ENCODE measurements at places on chromosomes 12 and 14.

DNA sequence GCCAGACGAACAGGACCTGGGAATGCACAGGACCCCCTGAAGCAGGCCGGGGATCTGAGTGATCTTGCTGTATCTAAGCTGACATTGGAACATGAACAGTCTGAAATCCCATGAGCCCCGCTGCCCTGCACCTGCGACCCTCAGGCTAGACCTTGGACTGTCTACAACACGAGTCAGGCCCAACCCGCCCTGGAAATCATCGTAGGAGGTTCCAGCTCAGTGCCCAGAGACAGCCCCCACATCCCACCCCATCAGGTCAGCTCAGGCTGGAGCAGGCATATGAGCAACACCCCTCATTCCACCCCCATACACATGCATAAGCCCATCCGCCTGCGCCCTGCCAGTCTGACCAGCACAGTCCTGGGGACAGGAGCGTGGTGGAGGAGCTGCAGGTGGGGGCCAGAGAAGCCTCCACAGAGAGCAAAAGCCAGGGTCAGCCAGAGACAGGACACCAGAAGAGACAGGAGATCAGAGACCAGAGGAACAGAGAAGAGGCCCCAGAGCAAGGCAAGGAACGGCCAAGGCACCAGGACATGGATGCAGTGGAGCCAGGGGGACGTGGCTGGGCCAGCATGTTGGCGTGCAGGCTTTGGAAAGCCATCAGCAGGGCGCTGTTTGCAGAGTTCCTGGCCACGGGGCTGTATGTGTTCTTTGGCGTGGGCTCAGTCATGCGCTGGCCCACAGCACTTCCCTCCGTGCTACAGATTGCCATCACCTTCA is at the start of gene AQP6:
Gene AQP6 (plus strand): TSS at position 307 of the 720 bp plus-strand sequence. CDS start 227 bp downstream, at position 534.
- no peak for DNase-seq

DNA sequence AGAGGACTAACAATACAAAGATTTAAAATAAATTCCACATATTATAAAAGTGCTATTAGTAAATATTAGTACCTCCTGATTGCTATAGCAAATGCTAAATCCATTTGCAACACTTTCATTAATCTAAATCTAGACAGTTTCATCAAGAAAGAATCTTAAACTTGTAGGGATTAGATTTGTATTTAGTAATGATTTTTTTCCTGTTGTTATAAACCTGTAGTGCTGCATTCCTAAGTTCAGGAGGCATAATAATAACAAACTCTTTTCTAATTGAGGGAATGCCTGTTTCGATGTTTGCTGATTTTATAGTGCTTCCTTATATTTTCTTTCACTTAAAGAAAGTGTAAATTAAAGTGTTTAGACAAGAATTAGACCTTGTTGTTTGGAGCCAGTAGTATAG is 166.1 kb downstream of the FOXA1 start:
- no peak for DNase-seq

- no peak for DNase-seq
These were observed 19.1 kb downstream of the TMEM30B start for GRCh38 chr14:61262082-61262481.

DNA sequence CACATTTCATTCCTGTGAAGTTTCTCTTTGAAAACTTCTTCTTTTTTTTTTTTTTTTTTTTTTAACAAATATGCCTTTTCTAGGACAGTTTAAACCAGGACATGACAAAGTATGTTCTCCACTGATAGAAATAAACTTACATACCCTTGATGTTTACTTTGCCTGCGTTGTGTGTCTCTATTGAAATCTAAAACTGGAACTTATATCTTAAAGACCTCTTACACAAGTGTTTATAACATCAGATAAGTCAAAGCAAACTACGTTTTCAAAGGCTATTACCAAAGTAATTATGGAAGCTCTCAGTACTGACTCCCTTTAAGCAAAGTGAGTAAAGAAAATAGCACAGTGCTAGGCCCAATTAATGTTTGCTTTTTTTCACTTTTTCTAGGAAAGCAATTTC is 30.6 kb upstream of the ISM2 start:
- no peak for DNase-seq

GRCh38 chr12:3304436-3305165 is 186.4 kb upstream of the PRMT8 start:
- DNase-seq, result no peak

GRCh38 chr12:122874081-122874480 is 21.8 kb downstream of the VPS37B start:
- peak; percentile 39 for DNase-seq

- DNase-seq, result no peak
These were observed 220.3 kb downstream of the KLHL28 start for GRCh38 chr14:44741431-44741830.

GRCh38 chr14:63205866-63206265 is 1.6 kb downstream of the RHOJ start:
- no peak for DNase-seq

- DNase-seq, result no peak
These were observed 36.2 kb downstream of the PRIMA1 start for GRCh38 chr14:93751946-93752655.

GRCh38 chr14:72916174-72916573 is 10.1 kb upstream of the DCAF4 start:
- DNase-seq, result no peak

- DNase-seq, result no peak
These were observed 403 bp upstream of the PNP start for GRCh38 chr14:20468764-20469241.

GRCh38 chr12:45224311-45224710 is 8.4 kb downstream of the ANO6 start:
- no peak for DNase-seq

GRCh38 chr12:107486140-107486892 is 199.3 kb upstream of the PWP1 start:
- no peak for DNase-seq

DNA sequence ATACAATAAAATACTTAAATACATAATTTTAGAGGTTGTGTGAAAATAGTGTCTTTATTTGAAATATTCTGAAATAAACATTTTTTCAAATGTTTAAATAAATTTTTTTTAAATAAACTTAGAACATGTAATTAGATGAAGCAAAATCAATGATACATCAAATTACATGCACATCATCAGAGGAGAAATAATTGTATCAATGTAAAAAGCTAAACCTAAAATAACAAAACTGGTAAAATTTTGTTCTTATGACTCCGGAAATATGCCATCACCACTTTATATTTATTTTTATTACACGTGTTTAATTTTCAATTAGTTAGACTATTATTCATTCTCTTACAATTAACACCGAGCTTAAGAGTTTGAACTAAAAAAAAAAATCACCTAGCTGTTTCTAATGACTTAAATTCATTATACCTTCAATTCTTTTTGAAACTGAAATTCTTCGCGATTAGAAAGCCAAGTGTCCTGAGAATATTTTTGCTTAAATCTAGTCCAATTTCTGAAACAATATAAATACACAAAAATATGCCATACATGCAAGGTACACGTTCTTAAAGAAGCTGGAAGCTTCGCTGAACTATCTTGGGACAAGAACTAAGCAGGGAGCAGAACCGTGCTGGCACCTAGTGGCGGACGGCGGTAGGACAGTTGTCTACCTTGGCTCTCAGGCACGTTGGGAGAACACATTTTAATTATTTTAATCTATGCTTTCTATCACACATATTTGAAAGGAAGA is 230.5 kb downstream of the SLC25A21 start:
- peak; percentile 7 for DNase-seq

GRCh38 chr14:69612014-69612782 is 802 bp downstream of the SUSD6 start:
- DNase-seq, result peak; percentile 45

GRCh38 chr14:36021030-36021422 is 155.5 kb downstream of the PTCSC3 start:
- DNase-seq, result no peak

DNA sequence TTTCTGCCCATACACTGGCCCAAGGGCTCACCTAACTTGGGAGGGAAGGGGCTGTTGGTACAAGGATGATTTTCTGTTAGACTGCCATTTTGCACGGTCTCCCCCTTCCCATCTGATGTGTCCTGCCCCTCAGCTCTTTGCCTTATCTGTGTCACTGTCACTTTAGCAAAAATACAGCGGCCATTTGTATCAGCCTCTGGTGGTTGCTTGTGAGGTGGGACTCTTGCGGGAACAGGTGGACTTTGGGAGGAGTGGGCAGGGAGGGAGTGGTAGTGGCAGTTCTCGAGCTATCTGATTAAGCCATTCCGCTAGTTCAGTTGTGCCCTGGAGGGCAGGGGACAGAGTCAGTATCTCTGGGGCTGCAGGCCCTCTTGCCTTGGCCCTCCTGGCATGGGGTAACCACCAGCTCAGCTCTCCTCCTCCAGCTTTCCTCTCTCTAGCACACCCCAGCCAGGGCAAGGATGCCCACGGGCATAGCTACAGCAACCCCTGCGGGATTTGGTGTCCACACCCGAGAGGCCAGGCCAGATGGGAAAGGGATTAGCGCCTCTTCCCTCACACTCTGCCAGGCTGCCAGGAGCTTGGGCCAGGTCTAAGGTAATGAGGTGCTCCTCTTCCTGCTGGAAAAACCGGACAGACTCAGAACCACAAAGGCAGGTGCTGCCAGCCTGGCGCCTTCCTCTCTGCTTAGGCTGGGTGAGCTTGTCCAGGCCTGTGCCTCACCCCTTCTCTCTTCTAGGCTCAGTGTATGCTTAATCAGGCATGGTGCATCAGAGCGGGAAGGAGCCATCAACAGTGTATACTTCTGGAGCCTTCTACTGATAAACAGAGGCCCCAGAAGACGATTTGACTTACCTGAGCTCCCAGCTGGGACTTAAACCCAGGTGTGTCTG is 8.7 kb downstream of the SLC48A1 start:
- DNase-seq, result no peak

DNA sequence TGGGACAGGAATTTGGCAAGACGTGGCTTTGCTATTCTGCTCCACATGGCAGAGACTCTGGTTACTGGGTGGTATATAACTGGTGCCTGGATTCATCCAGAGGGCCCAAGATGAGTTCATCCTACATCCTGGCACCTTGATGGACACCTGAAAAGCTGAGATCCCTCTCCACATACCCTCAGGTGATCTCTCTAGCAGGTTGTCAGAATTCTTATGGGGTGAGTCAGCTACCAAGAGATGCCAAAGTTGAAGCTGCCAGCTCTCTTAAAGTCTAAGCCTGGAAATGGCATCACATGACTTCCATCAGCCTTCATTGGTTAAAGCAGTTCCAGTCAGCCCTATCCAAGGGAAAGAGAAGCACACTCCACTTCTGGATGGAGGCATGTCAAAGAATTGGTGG is 300.7 kb upstream of the SEL1L start:
- DNase-seq, result no peak

DNA sequence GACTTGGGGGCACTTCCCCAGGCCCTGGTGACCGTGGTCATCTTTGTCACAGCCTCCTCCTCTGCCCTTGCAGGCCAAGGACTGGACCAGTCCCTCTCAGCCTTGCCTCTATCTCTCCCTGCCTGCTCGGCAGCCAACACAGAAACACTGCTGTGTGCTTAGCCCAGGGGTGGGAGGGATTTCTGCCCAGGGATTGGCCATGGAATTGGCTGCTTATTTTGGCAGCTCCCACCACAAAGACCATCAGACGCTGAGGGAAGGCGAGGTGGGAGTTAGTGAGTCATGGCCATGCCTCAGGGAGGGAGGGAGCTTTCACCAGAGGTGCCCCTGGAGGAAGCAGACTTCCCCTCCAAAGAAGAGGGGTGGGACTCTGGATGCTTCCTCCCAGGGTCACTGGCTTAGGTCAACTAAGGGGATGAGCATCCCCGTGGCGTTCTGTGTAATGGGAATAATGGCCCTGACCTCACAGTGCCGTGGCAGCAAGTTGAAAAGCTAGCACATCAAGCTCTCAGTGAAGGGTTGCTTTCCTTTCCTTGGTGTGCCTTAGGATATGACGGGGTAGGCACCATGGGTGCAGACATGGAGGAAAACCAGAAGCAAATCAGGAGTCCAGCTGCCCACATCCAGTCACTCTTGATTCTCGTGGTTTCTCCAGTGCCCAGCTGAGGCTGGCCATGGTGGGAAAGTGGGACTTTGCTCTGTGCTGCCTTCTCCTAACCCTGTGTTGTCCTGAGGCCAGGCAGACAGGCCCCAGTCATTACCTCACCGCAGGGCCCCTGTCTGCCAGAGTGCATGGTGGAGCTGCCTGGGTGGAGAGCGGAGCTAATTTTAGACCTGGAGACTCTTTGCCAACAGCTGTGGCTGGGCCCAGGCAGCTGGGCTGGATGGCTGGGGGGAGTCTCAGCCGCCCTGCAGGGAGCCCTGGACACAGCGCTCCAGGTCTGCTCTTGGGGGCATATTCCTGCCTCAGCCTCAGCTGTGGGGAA is 21.4 kb downstream of the B4GALNT3 start:
- DNase-seq, result no peak

DNA sequence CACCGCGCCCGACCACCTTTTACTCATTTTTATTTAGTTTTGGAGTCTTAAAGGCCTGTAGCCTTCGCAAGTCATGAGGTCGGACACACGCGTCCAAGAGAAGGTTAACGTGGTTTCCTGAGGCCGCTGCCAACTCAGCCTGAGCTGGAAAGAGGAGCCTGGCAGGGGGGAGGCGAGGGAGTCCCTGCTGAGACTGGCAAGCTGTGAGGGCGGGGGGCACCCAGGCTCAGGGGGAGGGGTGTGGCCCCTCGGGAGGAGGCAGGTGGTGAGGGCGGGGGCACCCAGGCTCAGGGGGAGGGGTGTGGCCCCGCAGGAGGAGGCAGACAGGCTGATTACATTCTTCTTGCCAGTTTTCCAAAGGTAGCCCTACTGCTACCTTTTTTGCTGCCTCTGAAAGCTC is 143.2 kb downstream of the PIWIL1 start:
- DNase-seq, result no peak

DNA sequence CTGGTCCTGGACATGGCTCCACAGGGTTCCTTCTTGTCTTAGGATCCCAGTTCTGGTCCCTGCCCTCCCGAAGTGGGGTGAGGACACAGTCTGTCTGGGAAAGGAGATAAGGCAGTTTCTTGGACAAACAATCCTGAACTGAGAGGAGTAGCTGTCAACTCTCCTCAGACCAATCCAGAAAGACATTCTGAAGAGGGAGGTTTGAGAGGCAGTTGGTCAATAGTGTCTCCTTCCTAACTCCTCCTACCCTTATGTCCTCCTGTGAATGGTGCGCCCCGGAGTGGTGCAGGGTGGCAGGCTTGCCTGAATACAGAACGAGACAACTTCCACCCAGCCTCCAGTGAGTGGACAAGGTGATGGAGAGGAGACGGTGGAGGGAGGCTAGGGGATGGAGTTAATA is 15.4 kb upstream of the ASIC1 start:
- no peak for DNase-seq

GRCh38 chr14:90844321-90844720 is 28.1 kb upstream of the TTC7B start:
- DNase-seq, result no peak

All from CD4-positive, alpha-beta memory T cell (primary cell).